NCI-H1417 treated with DMSO at 0.1 percent for 48 hours (cell line): ENCODE measurements at places on chromosomes 13 and 19.
A peak's percentile ranks its signal among the peaks of the same experiment; 100 is the strongest.

GRCh38 chr13:67061750-67062149, 168.4 kb downstream of the PCDH9 start:
- DNase-seq = no peak

- no peak for DNase-seq
These were observed 12.1 kb upstream of the KLK14 start for GRCh38 chr19:51094696-51095279.

GRCh38 chr19:1052349-1052975, 12.6 kb downstream of the ABCA7 start:
- DNase-seq = no peak

GRCh38 chr19:14515501-14516047, 2.6 kb downstream of the DNAJB1 start:
- no peak for DNase-seq

DNA sequence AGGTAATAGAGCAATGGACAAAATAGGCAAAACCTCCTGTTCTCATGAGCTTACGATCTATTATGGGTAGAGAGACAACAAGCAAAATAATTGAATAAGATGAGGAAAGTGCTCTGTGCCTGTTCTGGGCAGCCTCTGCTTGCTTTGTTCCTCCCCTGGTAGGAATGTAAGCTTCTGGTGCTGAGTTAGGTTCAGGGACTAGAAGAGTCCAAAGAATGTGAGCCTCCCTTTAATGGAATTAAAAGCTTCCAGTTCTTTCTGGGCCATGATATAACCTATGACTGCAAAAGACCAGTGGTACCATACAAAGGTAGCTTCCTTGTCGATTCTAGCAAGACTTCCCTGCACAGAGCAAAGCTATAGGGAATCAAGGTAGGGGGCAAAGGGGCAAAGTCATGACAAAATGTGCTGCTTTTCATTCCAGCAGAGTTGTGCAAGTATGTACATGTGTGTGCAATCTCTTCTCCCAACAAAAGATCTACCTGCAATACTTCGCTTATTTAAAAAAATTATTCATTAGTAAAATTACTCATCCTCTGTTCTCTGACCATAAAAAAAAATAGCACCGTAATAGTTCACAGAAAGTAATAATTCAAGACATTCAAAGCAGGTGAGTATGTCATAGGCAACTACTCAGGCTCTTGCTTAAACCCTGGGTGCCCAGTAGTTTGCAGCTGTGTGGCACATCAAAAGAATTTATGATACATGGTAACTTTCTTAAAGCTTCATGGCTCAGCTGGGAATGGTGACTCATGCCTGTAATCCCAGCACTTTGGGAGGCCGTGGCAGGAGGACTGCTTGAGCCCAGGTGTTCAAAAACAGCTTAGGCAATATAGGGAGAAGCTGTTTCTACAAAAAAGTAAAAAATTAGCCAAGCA, 21.4 kb downstream of the ACOD1 start:
- no peak for DNase-seq

DNA sequence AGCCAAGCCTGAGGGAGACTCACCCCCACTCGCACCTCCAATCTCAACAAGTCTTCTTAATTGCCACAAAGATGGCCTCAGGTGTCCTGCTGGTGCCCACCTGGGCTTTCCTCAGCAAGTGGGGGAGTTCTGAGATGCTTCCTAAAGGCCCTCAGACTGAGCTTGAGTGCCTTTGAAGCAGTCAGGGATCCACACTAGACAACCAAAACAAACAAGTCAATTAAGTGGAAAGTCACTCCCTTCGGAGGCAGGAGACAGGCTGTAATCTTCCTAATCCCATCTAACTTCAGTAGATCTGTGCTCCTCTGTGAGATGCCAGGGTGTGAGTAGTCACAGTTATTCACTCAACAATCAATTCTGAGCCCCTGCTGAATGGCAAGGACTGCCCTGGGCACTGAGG, 68.3 kb upstream of the SERP2 start:
- no peak for DNase-seq

- no peak for DNase-seq
These were observed 18.0 kb upstream of the C1QTNF9B start for GRCh38 chr13:23915308-23915707.

- DNase-seq = no peak
These were observed 7.5 kb upstream of the SACS start for GRCh38 chr13:23440821-23441618.

DNA sequence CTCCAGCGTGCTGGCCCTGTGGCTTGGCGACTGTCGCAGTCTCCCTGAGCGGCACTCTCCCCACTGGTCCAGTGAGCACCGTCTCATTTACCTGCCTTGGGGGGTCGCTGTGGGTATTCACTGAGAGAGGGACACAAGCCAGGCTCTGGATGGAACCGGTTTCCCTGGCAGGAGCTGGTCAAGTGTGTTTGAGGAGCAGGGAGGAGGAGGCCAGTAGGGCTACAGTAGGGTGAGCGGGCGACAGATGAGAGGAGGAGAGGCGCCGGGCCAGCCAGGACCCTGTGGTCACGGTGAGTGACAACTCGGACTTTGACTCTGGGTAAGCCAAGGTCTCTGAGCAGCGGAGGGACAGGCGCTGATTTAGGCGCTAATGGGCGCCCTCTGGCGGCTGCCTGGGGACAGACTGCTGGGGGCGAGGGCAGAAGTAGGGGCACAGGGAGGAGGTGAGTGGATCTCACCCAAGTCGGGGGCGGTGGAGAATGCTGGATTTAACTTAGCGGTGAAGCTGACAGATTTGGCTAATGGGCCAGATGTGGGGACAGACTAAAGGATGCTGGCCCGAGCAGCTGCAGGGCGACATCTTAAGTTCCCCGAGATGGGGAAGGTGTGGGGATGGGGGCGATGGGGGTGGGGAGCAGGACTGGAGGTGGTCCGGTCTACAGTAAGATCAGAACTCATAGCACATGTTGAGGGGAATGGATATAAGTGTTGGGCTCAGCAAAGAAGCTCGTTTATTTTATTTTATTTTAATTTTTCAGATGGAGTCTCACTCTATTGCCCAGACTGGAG, 4.7 kb upstream of the PRMT1 start:
- no peak for DNase-seq

GRCh38 chr19:51086153-51086850, 3.6 kb upstream of the KLK14 start:
- DNase-seq = no peak

DNA sequence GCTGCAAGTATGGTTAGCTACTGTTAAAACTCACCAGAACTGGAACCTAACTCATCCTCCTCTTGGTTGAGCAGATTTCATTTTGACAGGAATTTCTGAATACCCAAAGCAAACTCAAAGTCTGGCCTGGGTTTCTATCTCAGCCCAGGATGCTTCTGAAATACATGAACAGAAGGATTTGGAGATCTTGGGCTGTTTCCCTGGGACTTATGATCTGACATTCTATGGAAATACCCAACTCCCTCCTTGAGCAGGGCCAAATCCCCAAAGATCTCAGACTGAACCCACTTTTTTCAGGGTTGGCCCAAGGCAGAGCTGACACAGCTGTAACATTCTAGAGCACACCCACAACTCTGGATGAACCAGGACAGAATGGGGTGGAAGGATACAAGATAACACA, 1.1 kb upstream of the ITM2B start:
- DNase-seq = no peak

DNA sequence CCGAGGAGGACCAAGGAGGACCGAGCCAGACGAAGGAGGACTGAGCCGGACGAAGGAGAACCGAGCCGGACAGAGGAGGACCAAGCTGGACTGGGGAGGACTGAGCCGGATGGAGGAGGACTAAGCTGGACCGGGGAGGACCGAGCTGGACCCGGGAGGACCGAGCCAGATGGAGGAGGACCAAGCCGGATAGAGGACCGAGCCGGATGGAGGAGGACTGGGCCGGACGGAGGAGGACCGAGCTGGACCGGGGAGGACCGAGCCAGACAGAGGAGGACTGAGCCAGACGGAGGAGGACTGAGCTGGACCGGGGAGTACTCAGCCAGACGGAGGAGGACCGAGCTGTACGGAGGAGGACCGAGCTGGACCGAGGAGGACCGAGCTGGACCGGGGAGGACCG, 3.2 kb downstream of the PIP5K1C start:
- no peak for DNase-seq

DNA sequence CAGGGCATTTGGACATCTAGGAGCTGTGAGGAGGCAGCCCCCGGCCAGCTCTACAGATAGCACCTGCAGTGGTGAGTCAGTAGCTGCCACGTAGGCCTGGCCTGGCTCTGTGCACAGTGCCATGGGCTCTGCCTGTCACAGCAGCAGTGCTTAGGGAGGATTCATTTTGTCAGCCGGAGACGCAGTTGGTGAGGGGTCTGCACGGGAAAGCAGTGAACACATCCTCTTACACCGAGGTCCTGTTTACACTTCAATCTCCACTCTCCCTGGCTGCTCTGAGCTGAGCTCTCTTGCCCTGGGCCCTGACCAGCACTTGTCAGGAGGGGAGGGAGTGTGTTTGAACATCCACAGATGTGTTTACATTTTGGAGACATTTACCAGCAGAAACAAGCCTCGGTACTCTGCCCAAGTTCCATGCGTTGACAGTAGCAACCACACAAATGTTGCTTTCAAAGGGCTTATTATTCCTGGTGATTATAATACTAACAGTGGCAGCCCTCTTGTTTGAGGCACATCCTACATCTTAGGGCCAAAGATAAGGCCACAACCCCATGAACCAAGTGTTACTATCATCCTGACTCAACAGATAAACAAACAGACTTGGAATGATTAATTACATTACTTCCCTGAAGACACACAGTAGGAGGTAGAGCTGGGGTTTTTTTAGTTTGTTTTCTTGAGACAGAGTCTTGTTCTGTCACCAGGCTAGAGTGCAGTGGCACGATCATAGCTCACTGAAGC, 148.9 kb downstream of the USP12 start:
- peak; percentile 36 for DNase-seq

- no peak for DNase-seq
These were observed 154.0 kb upstream of the GPR12 start for GRCh38 chr13:26914624-26915023.

- DNase-seq = no peak
These were observed 97.0 kb downstream of the DCT start for GRCh38 chr13:94382517-94382916.

GRCh38 chr13:30502237-30502636, 36.5 kb upstream of the HMGB1 start:
- DNase-seq = no peak

DNA sequence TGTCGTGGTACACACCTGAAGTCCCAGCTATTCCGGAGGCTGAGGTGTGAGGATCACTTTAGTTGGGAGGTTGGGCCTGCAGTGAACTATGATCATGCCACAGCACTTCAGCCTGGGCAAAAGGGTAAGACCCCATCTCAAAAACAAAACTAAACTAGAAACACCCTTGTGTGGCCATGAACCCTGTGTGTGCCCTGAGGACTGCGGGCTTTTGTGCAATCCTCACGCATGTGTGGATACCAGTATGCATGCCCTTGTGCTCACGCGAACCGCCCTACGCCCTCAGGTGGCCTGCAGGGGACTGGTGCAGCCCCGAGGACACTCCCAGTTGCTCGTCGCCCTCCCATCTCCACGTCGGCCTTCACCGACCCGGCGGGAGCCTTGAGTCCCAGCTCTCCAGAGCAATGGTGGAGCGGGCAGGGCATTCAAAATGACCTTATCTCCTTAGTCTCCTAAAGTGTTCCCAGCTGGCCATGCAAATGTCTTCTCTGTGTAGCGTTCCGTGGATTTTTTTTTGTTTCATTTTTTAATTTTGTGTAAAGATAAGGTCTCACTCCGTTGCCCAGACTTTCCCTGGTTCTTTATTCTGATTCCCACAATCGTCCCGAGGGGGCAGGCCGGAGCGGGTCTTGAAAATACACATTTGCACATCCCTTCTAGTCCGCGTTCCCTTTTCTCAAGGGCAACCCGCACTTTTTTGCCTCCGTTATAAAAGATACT, 868 bp upstream of the EGLN2 start:
- DNase-seq = peak; percentile 7

DNA sequence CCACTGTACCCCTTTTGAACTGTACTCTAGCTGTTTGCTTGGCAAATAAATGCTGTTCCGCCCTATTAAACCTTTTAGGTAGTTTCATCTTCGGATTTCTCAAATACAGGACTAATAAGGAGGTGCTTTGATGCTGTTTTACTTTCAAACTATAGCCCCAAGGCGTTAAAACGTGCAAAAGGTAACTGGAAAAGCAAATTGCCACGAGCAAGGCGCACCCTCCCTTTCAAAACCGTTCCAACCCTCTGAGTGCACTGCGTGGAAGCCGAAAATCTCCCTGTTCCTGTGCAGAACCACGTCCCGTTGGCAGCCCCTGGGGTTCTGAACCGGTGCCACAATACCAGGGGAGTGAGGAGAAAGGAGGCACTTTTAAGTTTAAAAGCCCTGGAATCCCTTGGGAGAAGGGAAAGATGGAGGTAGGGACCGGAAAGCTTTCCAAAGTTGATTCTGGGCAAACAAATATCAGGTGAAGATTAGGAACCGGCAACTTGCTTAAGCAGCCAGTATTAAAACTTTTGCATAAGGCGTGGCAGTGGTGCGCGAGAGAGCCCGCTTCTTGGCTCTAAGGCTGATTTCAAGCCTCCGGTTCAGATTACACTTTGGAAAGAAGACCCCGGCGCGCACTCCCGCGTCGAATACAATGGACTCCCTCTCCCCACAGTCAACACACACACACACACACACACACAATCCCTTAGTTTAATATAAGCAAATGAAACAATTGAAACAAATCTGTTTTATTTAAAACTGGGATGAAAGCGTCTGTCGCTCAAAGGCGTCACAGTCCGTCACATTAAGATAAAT, 9.5 kb downstream of the POU4F1 start:
- peak; percentile 54 for DNase-seq

- DNase-seq = no peak
These were observed 21.6 kb upstream of the F2RL3 start for GRCh38 chr19:16867211-16867610.

DNA sequence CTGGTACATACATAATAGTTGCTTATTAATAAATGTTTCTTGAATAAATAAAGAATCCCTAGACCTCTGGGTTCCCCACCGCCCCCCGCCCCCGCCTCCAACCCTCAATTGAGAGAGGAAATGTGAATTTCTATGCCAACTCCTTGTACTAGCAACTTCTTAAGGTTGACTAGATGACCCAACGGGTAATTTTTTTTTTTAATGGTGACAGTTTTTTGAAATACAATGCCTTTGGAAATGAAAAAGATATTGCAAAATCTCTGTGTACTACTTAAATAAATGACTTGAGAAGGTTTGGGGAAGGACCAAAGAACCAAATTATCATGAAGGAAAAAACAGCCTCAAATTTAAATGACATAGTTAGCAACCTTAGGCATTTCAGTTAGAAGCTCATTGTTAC, 640.3 kb downstream of the TBC1D4 start:
- DNase-seq = no peak

GRCh38 chr19:35204799-35205732, 23.5 kb downstream of the FAM187B start:
- DNase-seq = no peak

- no peak for DNase-seq
These were observed 10.4 kb downstream of the XAB2 start for GRCh38 chr19:7618771-7619510.

DNA sequence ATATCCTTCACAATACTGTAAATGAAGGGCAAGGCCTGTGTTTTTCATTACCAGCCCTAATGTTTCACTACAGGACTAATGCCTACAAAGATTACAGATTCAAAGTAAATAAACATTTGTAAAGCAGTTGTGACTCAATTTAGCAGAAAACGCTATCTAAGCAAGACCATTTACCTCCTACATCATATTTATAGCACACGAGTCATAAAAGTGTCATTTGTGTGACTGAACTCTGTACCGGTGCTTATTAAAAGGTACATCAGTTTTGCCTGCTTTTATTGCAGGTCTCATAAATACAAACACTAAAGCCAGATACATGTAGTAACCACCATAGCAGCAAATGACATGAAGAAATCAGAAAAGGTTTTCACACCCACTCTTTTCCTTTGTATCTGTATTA, 61.5 kb upstream of the SLC15A1 start:
- DNase-seq = no peak
